T follicular helper cell (primary cell): ENCODE measurements at places on chromosomes 7 and 10.

DNA sequence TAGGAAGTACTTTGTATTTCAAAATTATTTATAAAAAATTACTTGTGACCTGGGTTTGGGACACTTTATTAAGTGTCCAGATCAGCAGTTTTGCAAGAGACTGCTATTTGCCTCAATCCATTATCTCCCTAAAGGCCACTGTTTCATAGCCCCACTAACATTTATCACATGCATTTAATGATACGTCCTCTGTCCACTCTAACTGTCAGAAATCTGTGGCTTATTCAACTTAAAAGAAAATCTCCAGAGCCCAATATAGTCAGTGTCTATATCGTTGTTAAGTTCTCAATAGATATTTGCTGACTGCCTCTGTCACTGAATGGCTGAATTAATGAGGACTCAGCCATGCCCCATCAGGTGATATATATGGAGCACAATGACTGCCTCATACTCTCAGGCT lies 553.9 kb upstream of the POM121L12 start:
- no peak for DNase-seq

- no peak for DNase-seq
Observed at GRCh38 chr10:59934701-59935100, 28.3 kb upstream of the CCDC6 start.

DNA sequence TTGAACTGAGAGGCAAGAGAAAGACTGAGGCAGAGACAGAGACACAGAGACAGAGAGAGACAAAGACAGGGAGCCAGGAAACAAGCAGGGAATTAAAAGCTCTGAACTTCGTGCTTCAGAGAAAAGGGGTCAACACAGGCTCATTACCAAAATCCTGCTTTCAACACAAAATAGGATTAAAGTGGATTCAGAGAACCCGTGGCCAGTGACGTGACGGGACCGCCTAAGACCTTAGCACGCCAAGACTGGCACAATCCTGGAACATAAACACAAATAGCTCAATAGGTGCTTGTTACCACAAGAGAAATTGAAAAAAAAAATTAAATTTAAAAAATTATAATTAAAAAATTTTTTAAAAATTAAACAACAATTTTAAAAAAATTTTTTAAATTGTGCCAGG lies 21.5 kb downstream of the ASB13 start:
- DNase-seq, result no peak

- DNase-seq, result no peak
Observed at GRCh38 chr10:93072225-93072712, 1.4 kb upstream of the CYP26A1 start.

- no peak for DNase-seq
Observed at GRCh38 chr10:15335508-15335907, 35.6 kb downstream of the FAM171A1 start.

DNA sequence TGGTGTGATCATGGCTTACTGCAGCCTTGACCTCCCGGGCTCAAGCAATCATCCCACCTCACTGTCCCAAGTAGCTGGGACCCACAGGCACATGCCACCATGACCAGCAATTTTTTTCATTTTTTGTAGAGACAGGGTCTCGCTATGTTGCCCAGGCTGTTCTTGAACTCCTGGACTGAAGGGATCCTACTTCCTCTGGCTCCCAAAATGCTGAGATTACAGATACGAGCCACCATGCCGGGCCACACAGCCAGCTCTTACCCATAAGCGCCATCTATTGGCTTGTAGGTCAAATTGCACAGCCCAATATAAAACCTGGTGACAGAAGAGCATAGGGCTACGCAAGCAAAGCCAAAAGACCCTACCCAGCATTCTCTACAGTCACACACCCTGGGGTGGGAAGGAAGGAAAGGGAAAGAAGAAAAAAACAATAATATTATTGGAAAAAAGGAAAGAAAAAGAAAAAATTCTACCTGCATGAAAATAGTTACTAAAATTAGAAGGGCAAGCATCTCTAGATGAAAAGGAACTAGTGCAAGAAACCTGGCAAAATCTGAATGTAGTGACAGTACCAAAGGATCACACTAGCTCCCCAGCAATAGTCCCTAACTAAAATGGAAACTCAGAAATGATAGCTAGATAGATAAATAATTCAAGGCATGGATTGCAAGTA lies 29.4 kb upstream of the AMPH start:
- DNase-seq, result no peak

DNA sequence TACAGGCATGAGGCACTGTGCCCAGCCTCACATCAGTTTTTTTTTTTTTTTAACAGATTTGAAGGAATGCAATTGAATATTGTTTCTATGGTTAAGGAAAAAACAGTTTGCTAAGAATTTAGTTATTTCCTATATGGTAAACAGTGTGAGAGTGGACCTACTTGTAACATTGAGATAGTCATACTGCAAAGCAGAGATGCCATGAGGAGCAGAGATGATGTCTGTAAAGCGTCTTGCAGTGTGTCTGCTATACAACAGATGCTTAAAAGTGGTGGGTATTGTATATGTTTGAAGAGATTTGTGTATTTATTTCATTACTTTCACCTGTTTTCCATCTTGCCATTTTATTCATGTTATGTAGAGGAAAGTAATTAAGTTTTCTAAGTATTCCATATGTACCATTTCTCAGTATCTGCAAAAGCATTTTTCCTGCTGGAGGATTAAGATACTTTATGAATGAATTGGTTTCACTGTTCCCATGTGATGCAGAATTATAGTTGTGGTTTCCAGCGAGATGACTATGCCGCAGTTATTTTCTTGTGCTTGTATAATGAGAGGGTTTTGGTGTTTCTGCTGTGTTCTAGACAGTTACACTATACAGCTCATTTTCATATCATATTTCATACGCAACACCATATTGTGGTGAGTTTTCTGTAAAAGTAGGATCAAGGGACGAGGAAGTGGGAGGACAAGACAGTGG lies 26.6 kb downstream of the TET1 start:
- DNase-seq, result no peak

DNA sequence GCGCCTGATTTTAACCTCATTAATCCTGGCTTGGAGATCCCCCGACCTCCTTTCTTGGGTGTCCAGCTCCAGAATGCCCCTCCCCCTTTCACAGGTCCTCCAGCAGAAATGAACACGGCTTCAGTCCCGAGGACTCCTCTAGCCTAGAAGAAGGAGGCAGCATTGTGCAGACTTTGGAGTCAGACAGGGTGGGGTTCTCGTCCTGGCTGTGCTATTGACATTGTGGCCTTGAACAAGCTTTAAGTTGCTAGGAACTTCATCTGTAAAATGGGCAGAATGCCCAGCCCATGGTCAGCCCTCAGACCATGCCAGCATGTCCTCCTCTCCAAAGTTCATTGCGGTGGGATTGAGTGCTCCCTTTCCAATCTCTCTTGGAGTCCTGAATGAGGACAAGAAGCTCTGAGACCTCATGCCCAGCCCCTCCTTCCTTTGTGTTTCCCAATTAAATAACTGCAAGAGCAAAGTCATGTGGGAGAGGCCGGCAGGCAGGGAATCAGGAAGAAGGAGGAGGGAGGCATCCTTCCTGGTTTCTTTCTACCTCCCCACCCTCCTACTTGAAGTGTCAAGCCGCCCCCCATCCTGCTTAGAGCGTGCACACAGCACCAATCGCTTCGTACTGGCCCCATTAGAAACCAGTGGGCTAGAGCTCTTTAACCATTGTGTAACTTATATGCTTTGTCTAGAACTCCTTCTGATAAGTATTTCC lies 86.4 kb downstream of the RBM20 start:
- no peak for DNase-seq

- no peak for DNase-seq
Observed at GRCh38 chr10:25017154-25017590, 760 bp downstream of the THNSL1 start.

GRCh38 chr10:31215052-31215451 lies 104.0 kb upstream of the ZEB1 start:
- DNase-seq, result no peak

GRCh38 chr10:117071286-117072050 lies 66.5 kb upstream of the SHTN1 start:
- DNase-seq, result no peak

DNA sequence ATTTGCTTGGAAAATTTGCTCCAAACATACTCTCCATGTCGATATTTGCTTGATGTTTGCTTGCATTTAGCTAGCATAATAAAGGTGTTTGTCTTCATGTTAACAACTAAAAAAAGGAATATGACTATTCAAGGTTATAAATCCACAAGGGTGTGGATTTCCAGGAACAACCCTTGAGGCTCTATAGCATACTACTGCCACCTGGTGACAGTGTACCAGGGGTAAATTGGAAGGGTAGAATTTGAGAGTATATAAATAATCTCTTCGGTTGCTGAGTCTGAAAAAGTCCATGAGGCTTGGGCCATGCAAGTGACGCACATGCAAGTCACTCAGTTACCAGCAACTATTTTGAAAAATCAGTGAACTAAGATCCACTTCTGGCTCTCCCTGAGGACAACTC lies 68.4 kb downstream of the SLIT1 start:
- DNase-seq, result no peak

GRCh38 chr7:66353547-66353946 lies 148.4 kb downstream of the TPST1 start:
- DNase-seq, result no peak

GRCh38 chr10:11822026-11822756 lies 965 bp upstream of the PROSER2 start:
- DNase-seq, result no peak
